ENCODE measurements at places on chromosomes 1 and 21.

DNA sequence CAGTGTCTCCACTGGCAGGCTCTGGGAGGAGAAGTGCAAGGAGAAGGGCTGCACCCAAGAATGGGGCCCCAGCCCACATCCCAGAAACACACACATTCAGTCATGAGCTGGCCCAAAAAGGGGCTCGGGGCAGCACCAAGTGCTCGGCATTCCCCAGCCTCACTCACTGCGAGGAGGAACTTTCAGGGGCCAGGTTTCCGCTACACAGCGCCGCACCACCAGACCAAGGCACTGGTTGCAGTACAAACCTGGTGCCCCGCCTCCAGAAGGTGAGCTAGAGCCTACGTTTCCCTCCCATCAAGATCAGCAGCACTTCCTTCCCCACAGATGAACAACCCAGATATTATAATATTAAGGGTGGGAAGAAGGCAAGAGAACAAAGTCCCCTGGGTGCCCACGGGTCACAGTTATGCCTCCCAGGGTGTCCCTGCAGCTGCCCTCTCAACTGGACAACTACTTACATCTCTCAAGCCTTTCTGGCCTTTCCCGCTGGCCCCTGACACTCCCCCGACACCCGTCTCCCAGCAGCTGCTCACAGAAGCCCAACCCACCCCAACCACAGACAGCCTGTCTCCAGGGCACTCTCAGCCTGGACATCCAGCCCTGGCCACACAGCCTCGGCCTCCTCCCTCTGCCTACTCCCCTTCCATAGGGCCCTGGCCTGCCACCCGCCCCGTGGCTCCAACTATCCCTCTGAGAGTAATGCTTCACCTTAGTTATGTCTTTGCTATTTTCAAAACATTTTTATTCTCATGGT lies 3.8 kb downstream of the PBXIP1 start:
- no peak overlapping the region for H3K4me3 ChIP-seq
- H3K27ac ChIP-seq = no peak overlapping the region
- peaks cover 30% of the 10 kb centered on the region for H3K36me3 ChIP-seq
- H3K4me1 ChIP-seq = peaks cover 25% of the 10 kb centered on the region

DNA sequence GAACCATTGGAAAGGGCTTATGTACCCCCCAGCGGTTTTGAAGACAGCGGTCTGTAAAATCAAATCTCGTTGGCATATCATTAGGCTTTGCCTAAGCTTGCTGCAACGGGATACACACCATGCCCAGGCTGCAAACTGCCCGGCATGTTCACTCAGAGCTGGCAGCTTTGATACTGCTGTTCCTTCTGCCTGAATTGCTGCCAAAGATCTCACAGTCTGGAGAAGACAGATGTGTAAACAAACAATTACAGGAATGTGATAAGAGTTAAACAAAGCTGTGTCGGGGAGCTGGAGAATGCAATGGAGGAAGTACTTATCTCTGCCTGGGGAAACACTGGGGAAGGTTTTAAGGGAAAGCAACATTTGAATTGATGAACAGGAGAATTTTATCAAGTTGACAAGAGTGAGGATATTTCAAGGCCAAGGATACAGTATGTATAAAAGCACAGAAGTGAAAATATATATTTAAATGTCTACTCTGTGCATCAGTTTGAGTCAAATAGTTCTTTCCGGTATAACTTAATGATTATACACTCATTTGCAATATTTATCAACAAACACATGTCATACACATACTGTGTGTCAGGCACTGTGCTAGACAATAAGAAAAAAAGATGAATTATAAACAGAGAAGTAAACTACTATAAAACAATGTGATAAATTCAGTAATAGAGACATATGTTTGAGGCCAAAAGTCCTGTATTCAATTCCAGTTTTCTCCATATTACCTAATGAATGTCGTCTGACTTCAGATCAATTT lies 29.9 kb downstream of the CHML start:
- H3K27me3 ChIP-seq = no peaks in the 10 kb centered on the region
- H3K36me3 ChIP-seq = no peaks in the 10 kb centered on the region
- H3K4me3 ChIP-seq = no peak overlapping the region
- DNase-seq = peak; percentile 14

- H3K4me3 ChIP-seq = no peak overlapping the region
- no peaks in the 10 kb centered on the region for H3K36me3 ChIP-seq
- H3K27ac ChIP-seq = no peak overlapping the region
These were observed 327.7 kb downstream of the SMYD3 start for GRCh38 chr1:246179401-246179800.

- no peak for DNase-seq
- no peaks in the 10 kb centered on the region for H3K4me1 ChIP-seq
- no peak overlapping the region for H3K4me3 ChIP-seq
- no peaks in the 10 kb centered on the region for H3K36me3 ChIP-seq
These were observed 404.8 kb downstream of the DUSP10 start for GRCh38 chr1:221337106-221337505.

GRCh38 chr1:206816390-206817287 lies 44.3 kb upstream of the IL10 start:
- no peak overlapping the region for H3K4me3 ChIP-seq
- DNase-seq = no peak

DNA sequence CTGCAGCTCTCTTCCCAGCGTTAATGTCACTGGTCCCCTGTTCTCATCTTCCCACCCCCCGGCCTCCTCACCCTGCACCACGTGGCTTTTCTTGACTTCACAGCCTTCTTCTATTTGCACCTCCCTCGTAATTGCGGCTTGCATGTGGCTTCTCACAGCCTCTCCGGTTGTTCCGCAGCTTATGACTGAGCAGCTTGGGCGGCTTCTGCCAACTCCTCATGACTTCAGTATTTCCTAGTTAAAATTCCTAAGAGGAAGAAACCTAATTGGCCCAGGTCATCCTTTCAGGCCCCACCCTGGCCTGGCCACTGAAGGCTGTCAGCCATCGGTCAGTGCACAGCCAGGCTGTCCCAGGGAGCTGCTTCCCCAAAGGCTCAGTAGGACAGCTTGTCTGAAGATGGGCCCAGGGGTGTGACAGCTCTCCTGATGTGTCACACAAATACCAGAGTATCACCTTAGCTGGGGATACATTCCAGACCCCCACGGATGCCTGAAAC lies 8.6 kb upstream of the RERE start:
- no peaks in the 10 kb centered on the region for H3K27me3 ChIP-seq
- no peak overlapping the region for H3K27ac ChIP-seq

GRCh38 chr1:43924516-43924915 lies 9.1 kb upstream of the ARTN start:
- peaks cover 27% of the 10 kb centered on the region for H3K36me3 ChIP-seq
- no peak for DNase-seq
- H3K4me3 ChIP-seq = no peak overlapping the region
- no peaks in the 10 kb centered on the region for H3K27me3 ChIP-seq
- H3K27ac ChIP-seq = no peak overlapping the region

DNA sequence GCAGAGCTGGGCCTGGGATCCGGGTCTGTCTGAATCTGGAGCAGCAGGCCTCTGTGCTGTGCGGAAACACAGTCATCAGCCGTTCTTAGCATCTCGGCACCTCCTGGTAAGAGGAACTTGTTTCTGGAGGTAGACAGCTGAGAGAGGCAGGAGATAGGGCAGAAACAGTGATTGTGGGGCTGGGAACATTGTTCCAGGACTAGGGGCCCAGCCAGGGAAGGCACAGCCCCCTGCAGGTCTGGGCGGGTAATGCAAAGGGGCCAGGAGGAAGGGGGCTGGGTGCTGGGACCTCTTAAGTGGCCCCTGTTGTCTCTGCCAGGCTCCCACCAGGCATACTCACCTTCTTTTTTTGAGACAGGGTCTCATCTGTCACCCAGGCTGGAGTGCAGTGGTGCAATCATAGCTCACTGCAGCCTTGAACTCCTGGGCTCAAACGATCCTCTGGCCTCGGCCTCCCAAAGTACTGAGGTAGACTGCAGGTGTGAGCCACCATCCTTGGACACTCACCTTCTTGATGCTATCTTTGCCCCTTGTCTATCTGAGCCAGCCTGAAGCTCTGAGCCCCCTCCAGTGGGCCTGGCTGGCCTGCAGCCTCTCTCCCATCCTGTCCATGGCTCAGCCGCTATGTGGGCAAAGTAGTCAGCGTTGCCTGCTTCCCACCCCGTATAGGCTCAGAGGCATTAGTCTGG lies 134.3 kb upstream of the ZBTB40 start:
- H3K27me3 ChIP-seq = no peaks in the 10 kb centered on the region
- H3K4me1 ChIP-seq = peaks cover 16% of the 10 kb centered on the region
- H3K4me3 ChIP-seq = no peak overlapping the region
- H3K36me3 ChIP-seq = no peaks in the 10 kb centered on the region

DNA sequence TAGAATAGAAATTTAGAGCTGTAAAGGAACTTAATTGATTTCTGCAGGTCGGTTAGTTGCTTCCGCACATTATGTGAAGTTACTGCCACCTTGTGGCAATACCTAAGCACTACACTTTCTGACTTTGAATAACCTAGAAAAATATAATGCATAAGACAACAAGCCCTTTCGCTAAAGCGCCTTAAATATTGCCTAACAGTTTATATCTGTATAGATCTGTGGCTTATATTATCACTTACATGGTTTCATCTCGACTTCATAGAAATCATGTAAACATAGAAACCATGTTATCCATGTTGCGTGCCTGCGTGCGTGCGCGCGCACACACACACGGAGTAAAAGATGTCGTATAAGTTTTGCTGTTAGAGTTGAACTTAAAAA lies 10.9 kb upstream of the IFI16 start:
- peak; percentile 65 for DNase-seq
- H3K4me3 ChIP-seq = peak overlapping the region; percentile 52
- H3K36me3 ChIP-seq = no peaks in the 10 kb centered on the region
- H3K27ac ChIP-seq = no peak overlapping the region
- no peaks in the 10 kb centered on the region for H3K4me1 ChIP-seq

- no peak overlapping the region for H3K27ac ChIP-seq
- no peaks in the 10 kb centered on the region for H3K27me3 ChIP-seq
- H3K36me3 ChIP-seq = no peaks in the 10 kb centered on the region
- peaks cover 1% of the 10 kb centered on the region for H3K4me1 ChIP-seq
- H3K4me3 ChIP-seq = no peak overlapping the region
These were observed 21.6 kb upstream of the STUM start for GRCh38 chr1:226526801-226527595.

- H3K27me3 ChIP-seq = no peaks in the 10 kb centered on the region
- DNase-seq = no peak
- H3K4me3 ChIP-seq = no peak overlapping the region
- peaks cover 25% of the 10 kb centered on the region for H3K36me3 ChIP-seq
These were observed 39.1 kb downstream of the PCSK9 start for GRCh38 chr1:55078470-55078869.

DNA sequence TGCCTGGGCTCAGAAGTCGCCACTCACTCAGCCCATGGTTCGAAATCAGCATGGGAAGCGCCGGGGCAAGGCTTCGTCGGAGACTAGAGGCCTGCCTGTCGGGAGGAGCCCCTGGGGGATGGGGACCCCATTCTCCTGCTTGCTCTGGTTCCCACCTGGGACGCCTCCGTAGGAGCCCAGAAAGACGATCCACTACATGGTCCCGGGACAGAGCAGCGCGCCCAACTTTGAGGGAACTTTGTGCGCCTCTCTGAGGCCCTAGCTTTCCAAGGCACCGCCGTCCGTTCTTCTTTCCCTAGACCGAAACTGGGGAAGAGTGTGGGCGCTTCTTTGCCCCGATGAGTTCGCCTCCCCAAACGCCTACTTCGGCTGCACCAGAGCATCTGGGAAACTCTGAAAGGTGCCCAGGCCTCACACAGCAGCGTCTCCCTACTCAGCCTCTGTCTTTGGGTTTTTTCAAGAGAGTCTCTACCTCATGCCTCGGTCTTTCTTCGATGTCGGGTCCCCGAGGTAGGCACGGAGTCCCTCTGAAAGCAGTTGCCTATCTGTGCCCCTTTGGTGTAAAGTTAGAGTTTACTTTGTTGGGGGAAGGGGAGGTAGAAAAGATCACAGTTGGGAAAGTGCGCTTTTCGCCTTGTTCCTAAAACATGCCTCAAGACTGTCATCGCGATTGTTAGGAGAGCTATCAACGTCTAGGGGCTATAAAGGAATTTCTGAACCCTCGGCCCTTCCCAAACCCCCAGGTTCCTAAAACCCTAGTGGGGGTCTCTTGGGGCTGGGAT lies 14.0 kb downstream of the NR5A2 start:
- H3K27ac ChIP-seq = no peak overlapping the region
- peaks cover 36% of the 10 kb centered on the region for H3K27me3 ChIP-seq
- no peaks in the 10 kb centered on the region for H3K36me3 ChIP-seq
- H3K4me1 ChIP-seq = peaks cover 31% of the 10 kb centered on the region

DNA sequence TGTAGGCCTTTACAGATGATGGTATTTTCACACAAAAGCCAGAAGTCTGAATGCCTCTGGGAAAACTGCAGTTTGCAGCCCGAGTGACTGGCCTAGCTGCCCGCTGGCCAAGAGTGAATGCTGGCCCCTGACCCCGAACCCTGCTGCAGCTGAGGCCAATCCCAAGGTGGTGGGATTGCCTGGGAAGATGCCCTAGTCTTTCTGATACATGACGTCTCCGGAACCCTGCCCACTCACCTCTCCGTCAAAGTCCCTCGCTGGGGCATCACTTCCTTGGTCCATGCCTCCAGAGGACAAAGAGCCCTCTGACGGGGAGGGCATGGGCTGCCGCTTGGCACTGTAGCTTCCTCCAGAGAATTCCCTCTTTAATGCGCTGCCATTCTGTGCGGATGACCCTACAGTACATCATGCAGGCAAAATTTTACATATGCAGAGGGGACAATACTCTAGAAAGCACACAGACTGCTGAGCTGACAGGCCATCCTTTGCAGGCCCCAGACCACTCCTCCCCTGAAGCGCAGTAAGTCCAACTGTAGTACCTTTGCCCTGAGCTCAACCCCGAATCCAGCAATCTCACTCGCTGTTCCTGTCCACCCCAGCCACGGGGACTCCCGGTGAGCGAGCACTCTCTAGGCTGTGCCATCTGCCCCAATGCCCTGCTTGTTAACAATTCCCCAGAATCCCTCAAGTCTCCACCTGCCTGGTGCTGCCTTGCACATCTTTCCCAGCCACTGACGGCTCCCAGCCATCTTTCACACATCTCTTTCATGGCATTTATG lies 54.7 kb downstream of the COQ8A start:
- no peaks in the 10 kb centered on the region for H3K27me3 ChIP-seq
- H3K36me3 ChIP-seq = no peaks in the 10 kb centered on the region
- peaks cover 15% of the 10 kb centered on the region for H3K4me1 ChIP-seq
- H3K27ac ChIP-seq = peak overlapping the region; percentile 85
- DNase-seq = no peak
- H3K4me3 ChIP-seq = no peak overlapping the region

DNA sequence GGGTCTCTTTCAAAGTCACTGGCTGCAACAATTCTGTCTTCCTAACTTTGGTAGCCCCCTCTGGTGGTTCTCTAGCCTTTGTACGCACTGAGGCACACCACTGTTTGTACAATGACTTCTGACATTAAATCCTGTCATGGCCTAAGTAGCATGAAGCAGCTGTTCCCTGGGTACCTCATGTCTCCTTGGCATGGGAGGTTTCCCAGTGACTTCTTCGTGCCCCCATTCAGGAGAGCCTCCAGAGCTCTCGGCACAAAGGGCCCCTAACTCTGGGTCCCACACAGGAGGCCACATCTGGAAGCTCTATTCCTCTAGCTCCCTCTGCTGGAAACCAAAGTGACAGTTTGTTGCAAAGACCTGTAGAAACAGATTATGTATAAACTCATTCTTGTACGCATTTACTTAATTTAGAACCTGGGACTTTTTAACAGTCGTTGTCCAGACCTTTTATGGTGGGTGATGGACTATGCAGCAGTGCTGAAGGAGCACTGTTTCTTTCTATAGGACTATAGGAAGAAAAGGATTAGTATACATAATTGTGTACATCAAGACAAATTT lies 13.4 kb downstream of the SWT1 start:
- peak; percentile 53 for DNase-seq
- no peaks in the 10 kb centered on the region for H3K27me3 ChIP-seq
- no peaks in the 10 kb centered on the region for H3K36me3 ChIP-seq
- H3K4me3 ChIP-seq = no peak overlapping the region
- H3K27ac ChIP-seq = no peak overlapping the region

GRCh38 chr21:36849461-36850105 lies 116.9 kb downstream of the HLCS start:
- DNase-seq = no peak
- H3K4me3 ChIP-seq = no peak overlapping the region
- H3K36me3 ChIP-seq = no peaks in the 10 kb centered on the region
- no peaks in the 10 kb centered on the region for H3K27me3 ChIP-seq
- H3K4me1 ChIP-seq = peaks cover 2% of the 10 kb centered on the region
